ENCODE measurements at places on chromosomes 5 and 9.

GRCh38 chr5:174694611-174695010 is 29.8 kb upstream of the MSX2 start:
- DNase-seq = no peak

DNA sequence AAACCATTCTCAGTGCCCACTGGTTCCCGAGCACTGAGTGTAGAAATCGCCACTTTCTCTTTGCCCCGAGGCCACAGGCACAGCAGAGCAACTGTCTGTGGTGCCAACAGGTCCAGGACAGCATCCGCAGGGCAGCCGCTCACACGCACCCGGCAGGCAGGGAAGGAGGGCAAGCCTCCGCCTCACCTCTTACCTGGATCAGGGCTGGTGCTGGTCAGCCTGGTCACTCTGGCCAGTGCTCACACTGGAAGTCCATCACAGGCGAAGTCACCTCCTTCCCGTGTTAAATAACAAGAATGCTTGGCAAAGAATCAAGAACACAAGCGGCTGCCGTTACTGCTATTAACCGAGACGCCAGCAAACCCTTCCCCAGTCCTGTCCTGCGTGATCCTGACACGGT is 13.7 kb downstream of the DIPK1B start:
- DNase-seq = no peak

- no peak for DNase-seq
These were observed 654.5 kb downstream of the CETN3 start for GRCh38 chr5:89755024-89755423.

DNA sequence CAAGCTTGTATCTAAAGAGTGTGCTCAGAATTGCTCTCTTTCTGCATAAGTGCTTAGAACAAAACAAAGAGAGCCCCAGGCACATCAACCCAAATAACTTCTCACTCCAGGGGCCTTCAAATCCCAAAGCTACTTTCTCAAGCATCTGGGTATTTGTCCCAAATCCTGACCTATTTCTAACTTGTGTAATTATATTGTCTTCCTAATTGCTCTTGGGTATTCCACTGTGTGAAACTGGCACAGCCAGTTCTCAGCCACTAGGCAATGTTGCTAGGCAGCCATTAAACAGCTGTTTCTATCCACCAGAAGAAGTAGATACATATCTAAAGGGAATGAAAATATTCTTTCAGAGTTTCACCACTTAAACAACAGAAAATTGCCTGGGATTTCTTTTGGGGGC is 198.8 kb downstream of the PRELID2 start:
- DNase-seq = no peak

DNA sequence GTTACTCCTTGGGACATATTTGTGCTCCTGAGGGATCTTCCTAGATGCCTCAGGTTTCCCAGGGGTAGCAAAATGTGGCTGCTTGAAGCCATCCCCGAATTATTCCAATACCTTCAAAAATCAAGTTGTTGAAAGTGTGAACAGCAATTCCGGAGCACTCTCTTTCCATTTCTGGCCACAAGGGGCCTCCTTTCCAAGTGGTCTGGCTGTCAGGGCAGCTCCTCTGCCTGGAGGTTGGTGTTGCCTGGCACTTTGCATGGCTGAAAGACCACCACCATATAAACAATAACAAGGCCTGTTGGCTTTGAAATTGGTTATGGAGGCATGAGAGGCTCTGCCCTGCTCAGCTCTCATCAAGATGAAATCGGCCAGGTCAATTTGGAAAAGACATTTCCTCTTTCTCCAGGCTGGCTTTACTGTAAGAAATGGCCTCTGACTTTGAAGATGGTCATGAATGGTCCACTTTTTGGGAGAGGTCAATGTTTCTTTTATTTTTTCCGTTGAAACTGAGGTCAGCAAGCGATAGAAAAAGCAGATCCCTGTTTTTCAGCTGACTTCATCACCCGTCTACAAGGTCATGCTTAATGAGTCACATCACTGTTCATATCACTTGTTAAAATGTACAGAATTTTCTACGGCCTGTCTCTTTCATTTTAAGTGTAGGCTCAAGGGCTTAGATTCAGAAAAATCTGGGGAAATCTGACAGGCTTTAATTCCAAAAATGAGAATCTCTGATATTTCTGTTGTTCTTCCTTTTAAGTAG is 481.1 kb upstream of the ZNF608 start:
- DNase-seq = no peak

DNA sequence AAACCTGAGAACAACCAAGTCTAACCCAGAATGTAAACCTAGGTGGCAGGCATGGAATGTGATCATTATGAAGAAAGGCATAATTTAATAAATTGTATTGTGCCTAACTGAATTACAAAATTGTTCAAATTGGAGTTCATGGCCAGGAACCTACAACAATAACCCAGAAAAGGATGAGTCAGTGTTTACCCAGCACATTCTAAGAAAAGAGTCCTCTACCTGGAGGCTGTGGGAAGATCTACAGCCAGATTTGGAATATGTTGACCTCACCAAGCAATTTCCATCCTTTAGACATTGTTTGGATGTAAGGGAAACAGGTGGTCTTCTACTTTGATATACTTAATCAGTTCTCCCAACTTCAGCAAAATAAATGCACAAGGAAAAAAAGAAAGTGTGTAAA is 152.2 kb downstream of the TMEM161B start:
- DNase-seq = no peak

DNA sequence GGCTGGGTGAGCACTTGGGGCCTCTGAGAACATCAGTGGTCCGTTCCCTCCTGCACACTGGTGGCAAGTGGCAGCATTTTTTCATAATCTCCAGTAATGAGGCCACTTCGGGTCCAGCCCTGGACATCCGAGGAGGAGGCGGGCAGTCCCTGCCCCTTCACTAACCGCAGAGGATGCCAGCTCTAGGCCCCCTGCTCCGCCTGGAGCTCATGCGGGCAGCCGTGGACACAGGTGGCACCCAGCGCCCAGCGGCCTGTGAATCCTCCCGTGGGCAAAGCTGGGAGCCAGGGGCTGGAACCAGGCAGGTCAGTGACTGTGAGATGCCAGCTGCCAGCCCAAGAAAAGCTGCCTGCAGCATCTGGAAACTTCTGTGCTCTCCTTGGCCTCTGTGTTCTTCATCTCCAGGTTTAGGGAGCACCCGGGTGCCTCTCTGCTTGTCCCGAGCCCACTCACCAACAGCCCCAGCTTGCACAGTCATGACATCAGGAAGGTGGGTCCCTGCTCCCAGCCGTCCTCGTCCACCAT is 92.4 kb downstream of the KCNT1 start:
- DNase-seq = no peak

DNA sequence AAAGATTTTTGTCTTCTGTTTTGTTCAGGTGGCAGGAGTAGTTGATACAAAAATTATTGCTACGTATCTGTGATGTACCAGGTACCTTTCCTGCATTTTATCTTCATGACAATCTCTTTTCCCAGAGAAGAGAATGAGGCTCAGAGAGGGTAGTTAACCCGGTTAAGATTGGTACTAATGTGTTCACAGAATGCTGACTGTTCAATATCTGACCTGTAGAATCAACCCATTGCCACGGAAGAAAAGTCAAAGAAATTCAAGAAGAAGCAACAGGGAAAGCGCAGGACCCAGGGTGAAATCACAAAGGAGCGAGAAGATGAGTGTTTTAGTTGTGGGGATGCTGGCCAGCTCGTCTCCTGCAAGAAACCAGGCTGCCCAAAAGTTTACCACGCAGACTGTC is 11.8 kb downstream of the RAB24 start:
- DNase-seq = no peak
